ENCODE measurements at places on chromosomes 12 and 14.

DNA sequence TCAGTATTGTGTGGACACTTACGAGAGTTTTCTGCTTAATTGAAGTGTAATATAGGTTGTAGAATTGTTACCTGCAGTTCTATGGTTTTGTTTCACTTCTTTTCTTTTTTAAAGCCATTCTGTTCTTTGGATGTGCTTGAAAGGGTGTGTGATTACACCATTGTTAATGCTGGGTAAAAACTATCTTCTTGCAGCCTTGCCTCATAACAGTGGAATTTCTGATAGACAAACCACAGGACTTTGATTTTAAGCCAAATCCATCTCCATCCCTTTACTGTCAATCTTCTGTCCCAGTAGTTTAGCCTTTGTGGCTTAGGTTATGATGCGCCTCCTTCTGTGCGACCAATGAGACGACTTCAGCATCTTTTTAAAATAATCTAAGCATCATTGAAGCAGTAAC lies 182.3 kb downstream of the PELI2 start:
- no peak for DNase-seq

DNA sequence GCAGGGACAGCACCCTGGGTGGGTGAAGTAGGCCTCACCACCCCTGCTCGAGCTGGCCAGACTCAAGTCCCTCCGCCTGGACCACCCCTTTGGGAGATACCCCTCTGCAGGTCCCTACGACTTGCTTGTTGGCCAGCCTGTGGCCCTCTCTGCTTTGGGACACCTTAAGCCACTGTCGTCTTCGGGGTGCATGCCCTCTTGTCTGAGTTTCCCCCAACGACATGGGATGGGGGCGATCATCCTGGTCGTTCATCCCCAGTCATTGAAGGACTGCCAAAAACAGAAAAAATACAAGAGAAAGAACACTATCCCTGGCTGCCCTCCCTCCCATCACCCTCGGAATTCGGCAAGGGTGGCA lies 151.1 kb downstream of the DPF3 start:
- no peak for DNase-seq

DNA sequence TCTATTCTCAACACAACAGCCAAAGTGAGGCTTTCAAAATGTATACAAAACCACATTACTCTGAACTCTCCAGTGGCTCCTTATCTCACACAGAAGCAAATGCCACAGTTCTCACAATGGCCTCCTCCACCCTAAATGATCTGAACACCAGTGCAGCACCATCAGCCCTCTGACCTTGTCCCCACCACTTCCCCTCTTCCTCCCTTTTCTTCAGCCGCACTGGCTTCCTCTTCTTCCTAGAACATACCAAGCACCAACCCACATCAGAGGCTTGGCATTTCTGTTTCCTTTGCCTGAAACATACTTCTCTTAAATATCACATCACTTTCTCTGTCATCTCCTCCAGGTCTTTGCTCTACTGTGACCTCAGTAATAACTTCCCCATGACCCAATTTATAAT lies 66.3 kb downstream of the GPR135 start:
- DNase-seq: no peak

GRCh38 chr12:48927261-48927660 lies 2.0 kb upstream of the FKBP11 start:
- DNase-seq: no peak

GRCh38 chr12:124466216-124467128 lies 100.9 kb downstream of the NCOR2 start:
- DNase-seq: no peak

GRCh38 chr14:35418093-35418492 lies 13.5 kb upstream of the NFKBIA start:
- DNase-seq: no peak

DNA sequence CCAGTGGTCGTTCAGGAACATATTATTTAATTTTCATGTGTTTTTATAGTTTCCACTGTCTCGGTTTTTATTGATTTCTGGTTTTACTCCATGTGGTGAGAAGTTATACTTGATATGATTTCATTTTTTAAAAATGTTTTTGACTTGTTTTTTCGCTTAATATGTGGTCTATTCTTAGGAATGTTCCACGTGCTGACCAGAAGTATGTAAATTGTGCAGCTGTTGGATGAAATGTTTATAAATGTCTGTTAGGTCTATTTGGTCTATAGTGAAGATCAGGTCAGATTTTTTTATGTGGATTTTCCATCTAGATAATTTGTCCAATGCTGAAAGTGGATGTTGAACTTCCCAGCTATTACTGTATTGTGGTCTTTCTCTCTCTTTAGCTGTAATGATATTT lies 433.8 kb upstream of the MIS18BP1 start:
- no peak for DNase-seq

DNA sequence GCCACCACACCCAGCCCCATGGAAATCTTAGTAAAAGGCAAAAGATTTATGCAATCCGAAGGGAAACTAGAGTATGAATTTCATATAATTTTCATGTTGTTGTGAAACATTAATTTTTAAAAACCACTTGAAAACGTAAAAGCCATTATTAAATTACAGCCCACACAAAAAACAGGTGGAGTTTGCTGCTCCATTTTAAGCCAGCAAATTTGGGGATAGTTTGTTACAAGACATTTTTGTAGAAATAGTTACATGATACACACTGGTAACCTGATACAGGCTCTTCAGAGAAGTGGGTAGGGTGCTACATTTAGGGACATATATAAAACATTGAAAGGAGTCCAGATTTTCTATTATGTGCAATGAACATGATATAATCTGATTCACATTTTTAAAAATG lies 17.6 kb downstream of the GNPTAB start:
- DNase-seq: no peak

DNA sequence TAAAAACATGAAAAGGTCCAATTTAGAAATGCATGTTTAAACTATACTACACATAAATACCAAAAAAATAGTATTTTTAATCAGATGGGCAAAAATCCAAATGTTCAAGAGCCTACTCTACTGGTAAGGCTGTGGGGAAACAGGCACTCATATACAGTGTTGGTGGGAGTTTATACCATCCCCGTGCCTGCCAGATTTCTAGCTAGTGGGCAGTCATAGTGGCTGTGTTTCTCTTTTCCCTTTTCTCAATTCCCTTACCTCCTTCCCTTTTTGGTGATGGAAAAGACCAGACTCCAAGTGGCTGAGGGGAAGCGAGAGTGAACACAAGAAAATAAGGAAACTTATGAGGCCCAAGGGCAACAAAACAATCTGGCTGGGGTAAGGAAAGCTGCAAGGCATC lies 14.7 kb downstream of the ZNF641 start:
- DNase-seq: no peak

DNA sequence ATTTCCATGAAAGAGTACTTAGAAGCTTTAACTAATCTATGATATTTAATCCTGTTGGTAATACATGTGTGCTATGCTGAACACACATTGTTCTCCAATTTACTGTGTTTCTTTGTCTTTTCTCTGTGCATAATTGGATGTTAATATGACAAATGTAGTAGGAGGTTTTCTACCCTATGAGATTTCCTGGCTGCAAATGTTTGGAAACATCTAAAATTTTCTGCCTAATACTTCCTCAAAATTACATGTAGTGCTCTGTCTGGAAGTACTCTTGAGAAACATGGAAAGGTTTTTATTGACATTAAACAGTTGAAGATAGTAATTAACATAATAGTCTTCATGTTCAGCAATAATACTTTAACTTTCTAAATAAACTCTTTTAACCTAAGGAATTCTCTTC lies 213.0 kb downstream of the KITLG start:
- DNase-seq: no peak
